ENCODE measurements at places on chromosomes 13 and 19.

GRCh38 chr13:79662882-79663281 is 181.9 kb downstream of the NDFIP2 start:
- DNase-seq = no peak

GRCh38 chr13:113630804-113631203 is 27.2 kb downstream of the ATP4B start:
- DNase-seq = no peak

- DNase-seq = no peak
Observed at GRCh38 chr13:111977179-111977506, 89.8 kb upstream of the SOX1 start.

GRCh38 chr13:59398127-59398526 is 765.6 kb downstream of the DIAPH3 start:
- DNase-seq = no peak

GRCh38 chr13:18235756-18236527 is 945.7 kb downstream of the TUBA3C start:
- DNase-seq = no peak

- DNase-seq = no peak
Observed at GRCh38 chr13:83298617-83299016, 583.7 kb downstream of the SLITRK1 start.

DNA sequence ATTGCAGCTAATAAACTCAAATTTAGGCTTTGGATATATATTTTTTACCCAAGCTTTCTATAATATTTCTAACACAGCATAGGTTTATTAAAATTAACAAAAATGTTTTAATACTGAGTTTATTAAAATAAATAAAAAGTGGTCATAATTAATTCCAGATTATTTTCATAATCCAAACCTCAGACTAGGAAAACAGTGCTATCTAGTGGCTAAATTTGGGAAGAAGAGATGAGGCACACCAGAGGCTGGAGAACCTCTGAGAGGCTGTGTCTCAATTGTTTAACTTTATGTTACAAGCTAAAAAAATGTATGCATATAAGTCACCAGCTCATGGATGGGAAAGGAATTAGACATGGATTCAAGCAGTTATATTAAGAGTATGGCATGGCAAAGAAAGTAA is 392.5 kb downstream of the DIAPH3 start:
- no peak for DNase-seq

GRCh38 chr19:46953955-46954501 is 65.6 kb upstream of the NPAS1 start:
- no peak for DNase-seq

DNA sequence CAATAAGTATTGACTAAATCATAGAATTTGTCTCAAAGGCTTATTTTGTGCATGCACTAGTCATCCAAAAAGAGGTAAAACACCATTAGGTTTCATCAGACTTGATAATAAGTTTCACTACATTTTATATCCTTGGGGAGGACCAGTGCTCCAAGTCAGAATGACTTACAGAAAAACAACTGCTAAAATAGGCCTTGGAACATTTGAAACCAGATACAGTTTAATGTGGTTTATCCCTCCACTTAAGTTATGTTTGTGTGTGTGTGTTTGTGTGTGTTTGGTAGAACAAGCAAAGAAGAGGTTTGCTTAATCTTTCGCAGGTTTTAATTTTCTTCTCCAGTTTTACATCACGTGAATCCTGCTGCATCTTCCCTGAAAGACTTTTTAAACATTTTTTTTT is 570.9 kb downstream of the PCDH9 start:
- no peak for DNase-seq

- DNase-seq = no peak
Observed at GRCh38 chr13:51364404-51365008, 25.0 kb downstream of the SERPINE3 start.

GRCh38 chr19:50978772-50979390 is 4.8 kb downstream of the KLK7 start:
- no peak for DNase-seq

- peak; percentile 0 for DNase-seq
Observed at GRCh38 chr13:39095500-39095899, 57.2 kb downstream of the NHLRC3 start.

DNA sequence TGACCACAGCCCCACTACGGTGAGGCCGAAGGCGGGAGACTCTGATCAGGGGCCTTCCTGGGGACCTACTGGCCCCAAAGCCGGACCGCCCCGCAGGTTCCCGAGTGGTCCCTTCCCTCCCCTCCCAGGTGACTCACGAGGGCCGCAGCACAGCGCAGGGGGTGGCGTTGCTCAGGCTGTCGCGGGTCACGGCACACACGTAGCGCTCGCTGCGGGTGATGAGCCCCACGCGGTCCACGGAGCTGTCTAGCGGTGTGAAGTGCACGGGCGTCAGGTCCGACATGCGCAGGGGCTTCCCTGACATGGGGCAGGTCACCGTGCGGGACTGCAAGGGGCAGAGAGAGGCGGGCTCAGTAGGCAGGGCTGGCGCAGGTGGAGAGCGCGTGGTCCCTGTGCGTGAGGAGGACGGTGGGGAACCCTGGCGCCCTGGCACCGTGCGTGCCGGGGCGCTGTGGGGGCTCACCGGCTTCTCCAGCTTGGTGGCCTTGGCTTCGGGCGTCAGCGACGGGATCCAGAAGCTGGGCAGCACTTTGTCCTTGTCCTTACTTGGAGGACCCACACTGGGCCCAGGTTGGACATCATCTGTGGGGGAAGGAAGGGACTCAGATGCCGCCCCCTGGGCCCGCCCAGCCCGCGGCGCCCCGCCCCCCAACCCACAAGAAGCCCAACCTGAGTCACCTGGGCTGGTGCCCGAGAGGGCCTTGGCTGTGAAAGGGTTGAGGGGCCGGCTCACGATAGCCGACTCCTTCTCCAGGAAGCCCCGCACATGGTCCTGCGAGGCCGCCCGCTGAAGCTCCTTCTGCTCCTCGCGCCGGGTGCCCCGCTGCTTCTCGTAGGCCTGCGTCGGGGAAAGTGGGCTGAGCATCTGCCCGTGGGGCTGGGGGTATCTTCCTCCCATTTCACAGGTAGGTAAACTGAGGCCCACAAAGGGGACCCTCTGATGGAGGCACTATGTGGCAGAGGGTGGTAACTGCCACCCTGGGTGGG is 23.7 kb downstream of the NOSIP start:
- DNase-seq = no peak

GRCh38 chr13:66826398-66826797 is 403.7 kb downstream of the PCDH9 start:
- no peak for DNase-seq

GRCh38 chr19:9934132-9934950 is 2.0 kb downstream of the OLFM2 start:
- peak; percentile 56 for DNase-seq

- no peak for DNase-seq
Observed at GRCh38 chr19:53826876-53827275, 2.8 kb upstream of the NLRP12 start.

- no peak for DNase-seq
Observed at GRCh38 chr13:94205896-94206295, 273.6 kb downstream of the DCT start.

- DNase-seq = no peak
Observed at GRCh38 chr19:12198136-12198535, 35.2 kb downstream of the ZNF136 start.

DNA sequence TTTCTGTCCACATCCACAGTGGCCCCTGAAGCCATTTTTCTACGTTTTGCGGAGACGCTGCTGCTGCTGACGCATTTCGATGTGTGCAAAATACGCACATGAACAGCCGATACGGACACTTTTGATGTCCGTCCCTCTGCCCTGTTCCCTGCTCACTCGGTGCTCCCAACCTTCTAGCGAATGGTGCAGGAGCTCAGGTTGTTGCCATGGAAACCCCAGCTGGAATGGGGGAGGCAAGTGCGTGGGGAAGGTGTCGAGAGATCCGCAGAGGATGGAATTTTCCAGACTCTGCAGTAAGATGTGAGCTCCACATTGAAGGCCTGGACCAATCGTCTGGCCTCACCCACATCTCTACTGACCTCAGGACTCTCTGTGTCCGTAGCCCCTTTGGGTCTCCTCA is 109.2 kb upstream of the USP29 start:
- no peak for DNase-seq

- DNase-seq = no peak
Observed at GRCh38 chr13:67156723-67157060, 73.4 kb downstream of the PCDH9 start.
